Sigmoid colon (tissue), 7 donors: ENCODE measurements at places on chromosomes 12 and 14. TPM values are rescaled to one million over a fixed set of nuclear protein-coding genes. Genes with fewer than 3 reads are reported as not detected.
A peak's percentile ranks its signal among the peaks of the same experiment; 100 is the strongest.

DNA sequence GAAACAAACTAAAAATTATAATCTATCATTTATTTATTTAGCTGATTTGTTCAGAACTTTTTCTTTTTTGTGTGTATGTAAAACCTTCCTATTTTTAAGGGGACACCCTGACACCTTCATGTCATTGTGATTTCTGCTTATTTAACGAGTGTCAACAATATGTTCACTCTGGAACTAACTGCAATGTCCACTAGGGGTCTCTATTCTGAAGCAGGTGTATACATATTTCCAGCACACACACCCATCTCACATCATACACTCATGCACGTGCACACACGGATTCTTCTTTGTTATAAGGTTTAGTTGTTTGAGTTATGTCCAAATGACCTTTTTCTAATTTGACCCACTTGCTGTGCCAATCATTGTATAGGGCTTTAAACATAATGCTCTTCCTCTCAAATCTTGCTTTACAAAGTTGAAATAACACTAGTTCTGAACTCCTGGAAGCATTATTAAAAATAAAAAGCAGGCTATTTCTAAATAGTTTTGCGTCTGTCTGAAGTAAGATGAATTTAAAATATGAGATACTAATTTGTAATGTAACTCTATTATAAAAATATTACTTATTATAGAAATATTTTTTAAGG, 15.5 kb downstream of the E2F7 start:
- no peak for DNase-seq

Gene ADCY4
- total RNA-seq, result 8.1 TPM

DNA sequence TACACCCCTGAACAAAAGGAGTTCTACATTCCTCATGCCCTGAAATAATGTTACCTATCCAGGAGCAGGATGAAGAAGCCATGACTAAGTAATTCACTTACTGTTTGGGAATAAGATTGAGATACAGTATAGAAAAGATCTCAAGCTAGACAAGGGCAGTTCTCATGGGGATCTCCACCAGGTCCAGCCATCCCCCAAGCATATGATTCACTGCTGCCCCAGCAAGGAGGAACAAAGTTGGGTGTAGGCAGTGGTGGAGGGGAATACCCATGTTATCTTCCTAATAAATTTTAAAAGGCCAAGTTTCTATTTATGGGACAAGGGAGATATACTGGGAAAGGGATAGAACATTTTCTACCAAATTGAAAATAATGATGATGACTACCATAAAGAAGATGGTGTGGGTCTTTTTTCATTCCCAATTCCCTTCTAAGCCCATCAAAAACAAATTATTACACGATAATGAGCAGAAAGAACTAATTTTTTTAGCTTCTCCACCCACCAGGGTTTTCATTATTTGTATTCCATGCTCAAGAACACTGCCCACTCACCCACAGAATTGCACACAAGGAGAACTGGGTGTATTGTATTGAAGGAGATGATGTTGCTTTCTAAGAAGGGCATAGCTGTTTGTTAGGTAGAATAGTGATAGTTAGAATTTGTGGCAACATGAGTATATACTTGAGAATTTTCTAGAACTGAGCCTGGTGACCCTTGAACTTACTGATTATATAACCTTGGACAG, 204.6 kb downstream of the BTG1 start:
- DNase-seq, result no peak

DNA sequence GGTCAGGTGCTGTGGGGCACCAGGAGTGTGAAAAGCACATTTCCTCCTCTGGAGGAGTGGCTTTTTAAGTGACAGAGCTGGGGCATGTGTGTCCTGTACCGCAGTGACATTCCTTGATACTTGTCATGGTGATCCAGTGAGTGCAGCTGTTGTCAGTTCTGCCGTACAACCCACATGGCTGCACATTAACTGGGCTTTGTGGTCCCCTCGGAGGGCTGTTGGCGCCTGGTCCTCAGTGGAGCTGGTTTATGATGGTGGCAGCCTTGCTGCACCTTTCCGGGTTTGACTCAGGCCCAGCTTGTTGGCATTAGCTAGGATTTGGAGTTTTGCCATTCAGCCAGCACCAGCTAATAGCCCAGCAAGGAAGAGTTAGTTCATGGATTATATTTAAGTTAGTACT, 77.0 kb downstream of the SLC25A47 start:
- DNase-seq, result no peak

DNA sequence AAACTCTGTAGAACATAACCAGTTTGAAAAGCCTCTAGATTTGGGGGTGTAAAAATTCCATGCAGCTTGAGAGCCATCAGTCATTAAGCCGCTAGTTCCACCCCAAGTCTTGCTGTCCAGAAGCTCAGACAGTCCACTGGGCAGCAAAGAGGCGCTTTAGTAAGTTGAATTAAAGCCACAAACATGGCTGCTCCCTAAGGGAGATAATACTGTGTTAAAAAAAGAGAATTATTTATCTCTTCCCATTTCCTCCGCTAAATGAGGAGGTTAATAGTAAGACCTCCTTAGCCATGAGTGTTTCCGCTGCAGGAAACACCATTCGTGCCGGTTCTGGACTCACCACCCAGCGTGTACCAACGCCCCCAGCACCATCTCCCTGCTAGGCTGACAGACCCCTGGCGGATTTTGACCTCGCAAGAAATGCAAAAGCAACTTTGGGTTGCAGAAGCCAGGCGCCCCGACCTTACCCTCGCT, 536 bp downstream of the TM7SF3 start:
- no peak for DNase-seq

DNA sequence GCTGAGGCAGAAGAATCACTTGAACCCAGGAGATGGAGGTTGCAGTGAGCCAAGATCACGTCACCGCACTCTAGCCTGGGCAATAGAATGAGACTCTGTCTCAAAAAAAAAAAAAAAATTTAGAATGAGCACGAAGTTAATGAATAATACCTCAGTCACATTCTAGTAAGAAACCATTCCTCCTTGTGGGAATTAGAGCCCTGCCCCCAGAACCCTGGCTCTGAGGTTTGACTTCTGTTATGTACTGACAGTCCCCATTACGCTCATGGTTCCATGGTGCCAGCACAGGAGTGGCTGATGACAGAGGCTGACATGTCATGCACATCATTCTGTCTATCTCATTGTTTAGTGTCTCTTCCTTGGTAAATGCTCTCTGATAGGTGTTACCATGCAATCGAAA, 132.6 kb upstream of the FGD4 start:
- DNase-seq, result no peak

Gene TSFM
- 27.6 TPM for total RNA-seq

GRCh38 chr14:104385531-104386101, 193.9 kb upstream of the C14orf180 start:
- peak; percentile 37 for DNase-seq

Gene NR2C1
- 28.8 TPM for total RNA-seq

DNA sequence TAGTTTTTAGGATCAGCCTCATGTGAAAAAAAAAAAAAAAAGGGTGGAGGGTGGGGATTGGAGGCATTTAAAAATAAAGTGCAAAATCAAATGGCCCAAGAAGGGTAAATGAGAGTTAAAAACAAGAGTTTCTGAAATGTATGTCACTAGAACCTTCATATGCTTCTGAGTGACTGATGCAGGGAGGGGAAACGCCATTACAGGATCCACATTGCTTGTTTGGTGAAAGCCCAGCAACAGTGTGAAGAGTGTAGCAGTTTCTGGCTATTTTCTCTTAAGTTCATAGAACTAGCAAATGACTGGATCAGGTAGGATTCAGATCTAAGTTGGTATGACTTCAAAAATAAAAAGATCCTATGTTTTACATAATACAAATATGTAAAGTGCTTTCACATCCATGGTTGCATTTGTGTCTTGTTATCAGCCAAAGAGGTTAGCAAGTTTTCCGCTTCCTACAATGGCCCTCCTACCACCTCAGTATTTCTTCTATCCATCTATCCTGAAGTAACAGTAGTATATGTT, 2.9 kb downstream of the CHPT1 start:
- DNase-seq, result no peak

DNA sequence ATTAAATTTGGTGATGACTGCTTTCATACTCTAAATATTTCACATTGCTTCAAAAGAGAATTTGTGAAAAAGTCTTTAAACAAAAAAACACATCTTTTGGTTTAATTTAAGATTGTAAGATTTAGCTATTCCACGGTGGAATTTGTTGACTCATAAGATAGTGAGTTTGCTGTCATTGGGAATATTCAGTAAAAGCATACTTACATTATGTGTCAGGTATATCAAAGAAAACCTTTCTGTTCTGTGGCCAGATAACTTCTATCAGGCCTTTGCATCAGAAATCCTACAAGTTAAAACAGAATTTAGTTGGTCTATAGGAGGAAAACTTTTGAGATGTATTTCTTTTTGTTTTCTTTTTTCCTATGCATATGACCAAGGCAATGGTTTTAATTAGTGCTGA, 148.8 kb upstream of the E2F7 start:
- no peak for DNase-seq

- no peak for DNase-seq
Measured at GRCh38 chr12:124233846-124234640, 60.9 kb upstream of the RFLNA start.

Gene RDH16
- total RNA-seq, result 0.27 TPM

Gene C3AR1
- 10.0 TPM for total RNA-seq

DNA sequence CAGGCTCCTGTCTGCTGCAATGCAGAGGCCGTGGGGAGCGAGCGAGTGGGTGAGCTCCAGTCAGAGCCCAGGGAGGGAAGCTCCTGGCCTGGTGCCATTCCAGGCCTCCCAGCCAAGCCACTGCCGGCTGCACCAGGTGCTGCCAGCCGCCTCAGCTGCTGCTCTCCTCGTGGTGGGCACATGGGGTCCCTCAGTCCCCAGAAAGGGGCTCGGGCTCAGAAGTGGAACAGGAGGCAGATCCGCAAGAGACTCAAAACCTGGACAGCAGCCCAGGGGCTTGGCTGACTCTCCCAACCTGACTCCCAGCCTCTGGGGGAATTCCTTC, 2.4 kb downstream of the ABCB9 start:
- DNase-seq, result no peak

- no peak for DNase-seq
Measured at GRCh38 chr14:99280852-99281251, 8.9 kb upstream of the BCL11B start.

Gene WNT1
- not detected for total RNA-seq

- no peak for DNase-seq
Measured at GRCh38 chr12:42299392-42300308, 26.2 kb downstream of the ZCRB1 start.

Gene PTGDR
- 0.28 TPM for total RNA-seq

GRCh38 chr14:68807148-68807600, 14.3 kb upstream of the ZFP36L1 start:
- DNase-seq, result peak; percentile 92

- no peak for DNase-seq
Measured at GRCh38 chr14:53252141-53252540, 99.0 kb upstream of the DDHD1 start.

Gene TDP1
- 8.2 TPM for total RNA-seq

GRCh38 chr12:124387528-124387911, 92.6 kb downstream of the RFLNA start:
- DNase-seq, result no peak

DNA sequence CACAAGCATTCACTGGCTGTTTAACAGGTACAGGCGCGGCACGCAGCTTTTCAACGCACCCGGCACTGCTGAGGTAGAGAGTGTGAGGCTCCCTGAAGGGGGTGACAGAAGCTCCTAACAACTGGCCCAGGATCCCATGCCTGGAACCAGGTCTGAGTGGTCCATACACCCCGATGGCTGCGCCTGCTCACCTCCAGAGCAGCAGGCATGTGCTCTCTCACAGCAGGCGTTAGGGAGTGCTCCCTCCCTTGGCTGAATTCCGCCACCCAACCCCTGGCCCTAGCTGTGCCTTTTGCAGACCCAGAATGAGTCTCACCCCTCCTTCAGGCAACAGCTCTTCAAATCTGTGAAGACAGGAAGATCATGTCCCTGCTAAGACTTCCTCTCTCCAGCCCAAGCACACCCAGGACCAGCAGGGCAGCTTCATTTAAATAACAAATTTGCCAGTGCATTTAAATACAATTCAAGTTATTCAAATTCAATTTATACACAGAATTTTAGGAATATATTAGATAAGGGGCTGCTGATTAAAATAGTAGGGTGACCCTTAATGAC, 86.0 kb downstream of the SETD3 start:
- DNase-seq, result peak; percentile 17

DNA sequence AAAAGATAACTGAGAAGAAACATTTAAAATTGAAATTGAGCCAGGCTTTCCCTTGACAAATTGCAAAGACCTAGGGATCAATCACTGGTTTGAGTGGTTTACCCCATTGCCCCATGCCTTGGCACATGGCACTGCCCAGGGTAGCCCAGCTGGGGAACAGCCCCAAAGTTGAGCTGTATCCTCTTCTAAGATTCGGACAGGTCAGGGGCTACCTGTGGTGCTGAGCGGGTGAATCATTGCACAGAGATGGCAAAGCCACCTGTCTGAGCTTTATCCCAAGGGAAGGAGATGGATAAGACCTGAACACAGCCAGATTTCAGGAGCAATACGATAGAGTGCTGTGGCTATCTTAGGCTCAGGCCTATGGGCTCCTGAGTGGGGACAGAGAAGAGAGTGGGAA, 7.0 kb downstream of the IFI27L2 start:
- peak; percentile 8 for DNase-seq

DNA sequence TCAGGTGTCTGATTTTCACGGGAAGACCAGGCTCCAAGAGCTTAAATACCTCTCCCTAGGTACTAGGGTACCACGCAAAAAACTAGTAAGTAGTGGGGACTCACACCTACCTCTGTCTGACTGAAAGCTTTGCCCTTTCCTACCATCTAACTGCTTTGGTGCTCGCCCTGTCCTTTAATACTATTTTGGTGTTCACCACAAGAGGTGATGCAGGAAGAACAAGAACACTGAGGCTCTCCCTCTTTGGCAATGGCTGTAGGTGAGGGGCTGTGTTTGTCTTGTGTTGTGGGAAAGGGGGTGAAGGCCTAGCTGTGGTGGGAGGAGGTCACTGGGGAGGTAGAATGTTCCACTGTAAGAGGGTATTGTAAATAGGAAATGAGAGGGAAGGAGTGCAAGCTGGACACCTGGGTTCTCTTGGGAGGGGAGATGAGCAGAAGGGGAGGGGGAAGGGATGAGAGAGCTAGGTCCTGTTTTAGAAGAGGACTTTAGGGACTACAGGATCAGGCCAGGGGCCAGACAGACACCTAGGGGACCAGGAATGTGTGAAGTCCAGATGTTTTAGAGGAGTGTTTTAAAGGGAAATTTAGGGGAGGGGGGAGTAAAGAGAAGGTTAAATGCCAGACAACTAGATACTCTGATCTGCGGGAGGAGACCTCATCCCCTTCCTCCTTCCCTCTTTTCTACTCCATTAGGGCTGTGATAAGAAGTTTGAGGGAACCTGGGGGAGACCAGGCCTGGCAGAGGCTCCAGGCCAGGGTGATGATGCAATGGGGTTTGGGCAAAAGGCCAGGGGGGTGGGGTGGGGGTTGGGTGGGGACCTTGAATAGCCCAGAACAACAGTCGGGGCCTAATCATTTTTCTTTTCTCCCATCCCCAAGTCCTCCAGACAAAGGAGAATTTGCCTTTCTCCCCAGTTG, 2.1 kb downstream of the ITGA5 start:
- peak; percentile 75 for DNase-seq

Gene VWF
- total RNA-seq, result 36.7 TPM

DNA sequence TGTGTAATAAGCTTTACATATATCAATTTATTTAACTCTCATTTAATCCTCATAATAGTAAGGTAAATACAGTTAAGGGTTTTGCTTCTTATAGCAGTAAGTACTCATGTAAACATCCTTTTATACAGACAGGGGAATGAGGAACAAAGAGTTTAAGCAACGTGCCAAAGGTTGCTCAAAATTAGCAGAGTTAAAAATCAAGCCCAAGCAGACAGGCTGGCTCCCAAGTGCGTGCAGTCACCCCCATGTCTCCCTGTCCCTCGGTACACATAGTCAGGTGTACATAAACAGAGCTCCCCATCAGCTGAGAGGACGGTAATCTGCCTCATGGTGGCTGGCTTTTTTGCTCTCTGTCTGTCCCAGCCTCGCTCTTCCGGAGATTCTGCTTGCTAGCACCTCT, 126.4 kb downstream of the DERA start:
- DNase-seq, result no peak

Gene RAB15
- total RNA-seq, result 11.6 TPM
